ENCODE measurements at places on chromosomes 1 and 21.

DNA sequence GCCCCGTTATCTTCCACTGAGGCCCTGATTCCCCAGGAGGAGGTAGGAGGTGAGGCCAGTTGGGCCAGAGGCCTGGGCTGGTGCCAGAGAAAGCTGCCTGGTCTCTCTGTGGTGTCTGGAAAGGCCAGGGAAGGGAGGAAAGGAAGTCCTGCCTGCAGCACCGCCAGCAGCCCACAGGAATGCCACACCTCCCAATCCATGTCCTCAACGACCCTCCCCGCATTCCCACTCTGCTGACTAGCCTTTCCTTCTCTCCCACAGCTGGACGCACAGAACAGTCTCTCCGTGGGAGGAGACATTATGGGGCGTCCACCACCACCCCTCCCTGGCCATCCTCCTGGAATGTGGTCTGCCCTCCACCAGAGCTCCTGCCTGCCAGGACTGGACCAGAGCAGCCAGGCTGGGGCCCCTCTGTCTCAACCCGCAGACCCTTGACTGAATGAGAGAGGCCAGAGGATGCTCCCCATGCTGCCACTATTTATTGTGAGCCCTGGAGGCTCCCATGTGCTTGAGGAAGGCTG, 18.0 kb downstream of the CSF1 start:
- DNase-seq = no peak

DNA sequence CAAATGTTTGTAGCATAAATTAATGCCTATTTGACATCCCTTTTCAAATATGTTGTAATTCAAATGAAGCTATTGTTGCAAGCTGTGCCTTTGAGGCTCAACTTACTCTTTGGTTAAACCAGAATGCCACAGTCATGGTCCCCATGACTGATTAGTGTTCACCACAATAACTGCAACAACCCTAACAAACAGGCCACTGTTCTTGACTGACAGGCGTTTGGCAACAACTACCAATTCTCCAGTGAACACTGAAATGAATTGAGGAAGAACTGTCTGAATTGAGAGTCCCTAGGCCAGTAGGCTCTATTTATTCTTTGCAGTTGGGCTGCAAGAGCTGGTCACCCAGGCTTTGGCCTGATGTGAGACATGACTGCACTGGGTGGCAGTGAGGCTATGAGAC, 6.6 kb upstream of the TMEM167B start:
- no peak for DNase-seq

DNA sequence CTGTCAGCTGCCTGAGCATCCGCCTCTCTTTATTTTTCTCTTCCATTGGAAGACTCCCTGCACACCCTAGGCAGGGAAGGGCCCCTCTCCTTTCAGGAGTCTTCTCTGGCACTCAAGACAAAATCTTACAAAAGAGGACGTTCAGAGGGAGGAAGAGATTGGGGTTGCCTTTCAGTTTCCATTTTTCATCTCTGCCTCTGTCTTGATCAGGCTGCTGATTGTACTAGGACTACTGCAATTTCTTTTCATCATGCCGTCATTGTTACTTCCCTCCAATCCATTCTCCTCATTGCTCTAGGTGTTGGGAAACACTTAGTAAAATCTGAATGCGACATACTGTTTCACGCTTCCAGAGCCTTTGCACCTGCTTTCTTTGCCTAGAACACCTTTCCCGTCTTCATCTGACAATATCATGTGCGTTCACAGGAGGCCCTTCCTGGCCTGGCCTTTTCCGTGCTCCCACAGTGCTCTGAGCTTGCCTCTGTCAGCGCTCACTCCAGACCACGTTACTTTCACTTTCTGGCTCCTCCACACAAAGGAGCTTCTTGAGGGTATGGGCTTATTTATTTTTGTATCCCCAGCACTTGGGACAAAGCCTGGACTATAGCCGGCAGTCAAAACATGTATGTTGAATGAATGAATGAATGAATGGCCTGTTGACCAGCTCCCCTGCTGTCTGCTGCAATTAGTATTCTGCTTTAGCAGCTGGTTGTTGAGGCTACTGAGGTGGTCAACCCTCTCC, 10.9 kb downstream of the LRRC71 start:
- DNase-seq = no peak

DNA sequence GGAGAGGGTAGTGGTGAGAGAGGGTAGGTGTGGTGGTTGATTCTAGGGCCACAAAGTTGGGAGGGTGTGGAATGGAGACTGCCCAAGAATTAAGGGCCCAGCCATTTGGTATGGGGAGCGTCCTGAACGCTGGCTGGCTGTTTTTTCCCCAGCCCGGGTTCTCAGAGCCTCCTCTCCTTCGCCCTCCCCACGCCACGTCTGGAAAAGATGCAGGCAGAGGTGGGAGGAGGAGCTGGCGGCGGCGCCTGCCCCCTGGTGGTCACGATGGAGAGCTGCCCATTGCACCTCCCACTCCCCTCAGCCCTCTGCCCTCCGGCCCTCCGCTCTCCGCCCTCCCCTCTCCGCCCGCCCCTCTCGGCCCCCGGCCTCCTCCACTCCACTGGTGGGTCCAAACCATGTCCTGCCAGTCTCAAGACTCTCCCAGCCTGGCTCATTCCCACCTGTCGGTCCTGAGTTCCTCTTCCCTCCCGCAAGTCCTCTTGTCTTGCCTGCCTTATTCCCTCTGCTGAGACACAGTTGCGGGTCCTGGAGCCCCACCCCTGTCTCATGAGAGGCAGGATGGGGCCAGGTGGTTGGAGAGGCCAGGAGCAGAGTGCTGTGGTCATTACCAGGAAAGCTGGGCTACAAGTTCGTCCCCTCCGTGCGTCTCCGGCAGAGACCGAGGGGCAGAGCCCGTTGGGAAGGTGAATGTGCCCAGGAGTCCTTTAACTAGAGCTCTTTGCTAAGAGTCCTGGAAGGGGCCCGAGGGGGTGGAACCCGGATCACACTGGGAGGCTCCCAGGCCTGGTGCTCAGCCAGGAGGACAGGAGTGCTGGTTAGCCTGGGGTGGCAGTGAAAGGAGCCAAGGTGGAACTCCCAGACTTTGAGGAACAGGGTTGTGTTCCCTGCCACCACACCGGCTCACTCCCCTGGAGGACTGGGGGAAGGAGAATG, 22.6 kb downstream of the ETNK2 start:
- DNase-seq = peak; percentile 37

DNA sequence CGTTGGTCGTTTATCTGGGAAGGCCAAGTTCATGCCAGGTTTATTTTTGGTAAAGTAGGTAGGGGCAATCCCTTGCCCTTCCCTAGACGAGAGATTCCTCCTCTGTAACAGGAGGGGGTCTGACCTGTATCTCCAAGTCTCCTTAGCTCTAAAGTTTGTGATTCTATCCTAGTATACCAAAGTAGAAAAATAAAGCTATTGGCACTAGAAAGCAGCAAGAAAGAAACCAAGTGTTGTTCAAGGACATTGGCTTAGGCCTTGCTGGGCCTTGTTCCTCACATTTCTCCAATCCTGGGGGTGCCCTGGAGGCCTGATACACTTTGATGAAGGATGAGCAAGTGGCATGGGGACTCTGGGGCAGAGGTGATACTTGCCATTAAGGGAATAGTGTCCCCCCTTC, 814 bp downstream of the MTARC2 start:
- DNase-seq = no peak

- no peak for DNase-seq
Measured at GRCh38 chr1:164950541-164950986, 391.6 kb downstream of the PBX1 start.
